ENCODE measurements at places on chromosomes 16 and 17.

DNA sequence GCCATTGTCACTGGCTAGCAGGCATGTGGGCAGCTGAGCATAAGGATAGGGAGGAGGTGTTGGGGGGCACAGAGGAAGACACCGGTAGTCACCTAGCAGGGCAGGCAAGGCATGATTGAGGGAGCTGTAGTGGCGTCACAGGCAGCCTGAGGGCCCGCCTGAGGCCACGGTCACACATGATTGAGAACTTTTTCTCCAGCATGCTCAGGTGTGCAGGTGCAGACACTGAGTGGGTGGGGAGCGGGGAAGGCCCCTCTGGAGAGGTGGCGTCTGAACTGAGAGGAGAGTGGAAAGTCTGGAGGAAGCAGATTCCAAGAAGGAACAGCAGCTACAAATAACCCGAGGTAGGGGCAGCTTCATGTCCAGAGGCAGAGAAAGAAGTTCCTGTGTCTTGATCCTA is 10.9 kb upstream of the ARMC7 start:
- no peak for DNase-seq

- DNase-seq = no peak
These were observed 235.6 kb downstream of the ZNF423 start for GRCh38 chr16:49620158-49620868.

- DNase-seq = no peak
These were observed 1.1 kb upstream of the CCDC182 start for GRCh38 chr17:57746221-57746620.

GRCh38 chr17:4594931-4595684 is 10.8 kb downstream of the SMTNL2 start:
- DNase-seq = peak; percentile 5

DNA sequence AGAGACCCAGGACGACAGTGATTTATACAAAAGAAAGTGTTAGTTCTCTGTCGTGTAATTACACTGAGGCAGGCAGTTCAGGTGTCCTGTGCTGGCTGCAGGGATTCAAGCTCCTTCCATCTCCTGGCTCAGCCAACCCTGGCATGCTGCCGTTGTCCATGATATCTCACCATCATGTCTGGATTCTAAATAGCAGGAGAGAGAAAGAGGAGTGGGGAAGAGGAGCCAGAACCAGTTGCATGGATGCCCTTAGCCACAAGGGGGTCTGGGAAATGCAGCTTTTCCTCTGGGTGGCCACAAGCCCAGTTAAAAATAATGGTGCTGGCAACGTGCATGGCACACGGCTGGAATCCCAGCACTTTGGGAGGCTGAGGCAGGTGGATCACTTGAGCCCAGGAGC is 9.7 kb downstream of the C16orf54 start:
- DNase-seq = no peak

DNA sequence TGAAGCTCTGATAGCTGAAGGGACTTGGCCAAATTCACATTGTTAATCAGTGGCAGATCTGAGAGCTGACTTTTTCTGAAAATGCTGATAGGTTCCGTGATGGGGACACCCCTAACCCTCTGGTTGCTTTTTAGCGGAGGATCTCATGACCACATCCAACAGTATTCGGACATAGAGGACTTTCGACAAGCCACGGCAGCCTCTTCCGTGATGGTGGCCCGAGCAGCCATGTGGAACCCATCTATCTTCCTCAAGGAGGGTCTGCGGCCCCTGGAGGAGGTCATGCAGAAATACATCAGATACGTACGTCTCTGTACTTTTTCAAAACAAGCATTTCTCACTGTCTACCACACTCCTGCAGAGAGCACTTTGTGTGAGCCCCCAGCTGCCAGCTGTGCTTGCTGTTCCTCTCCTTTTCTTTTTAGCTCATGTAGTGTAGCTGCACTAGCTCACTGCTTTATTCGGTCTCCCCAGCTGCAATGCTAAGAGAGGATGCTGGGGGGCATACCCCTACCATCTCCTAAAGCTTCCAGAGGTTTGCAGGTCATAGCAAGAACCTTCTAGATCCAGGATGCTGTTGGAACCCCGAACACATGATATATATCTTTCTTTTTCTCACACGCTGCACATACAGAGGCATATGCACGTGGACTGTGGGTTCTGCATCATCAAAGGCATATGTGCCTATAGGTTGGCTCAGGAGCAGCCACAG is 14.2 kb upstream of the NFATC3 start:
- DNase-seq = no peak

DNA sequence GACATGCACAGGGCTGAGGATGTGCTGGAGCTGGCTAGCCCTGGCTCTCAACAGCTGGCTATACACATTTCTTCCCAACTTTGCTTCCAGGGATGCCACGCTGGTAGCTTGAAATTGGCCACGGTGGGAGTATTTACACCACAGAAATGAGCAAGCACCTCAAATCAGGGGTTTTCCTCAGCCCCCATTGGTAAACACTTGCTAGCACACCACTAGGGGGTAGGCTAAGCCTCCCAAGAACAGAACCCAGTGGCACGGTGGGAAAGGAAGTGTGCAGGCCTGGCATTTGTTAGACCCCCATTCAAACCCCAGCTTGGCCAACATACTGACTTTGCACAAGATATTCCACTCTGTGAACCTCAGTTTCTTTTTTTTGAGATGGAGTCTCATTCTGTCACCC is 12.9 kb downstream of the DRC3 start:
- DNase-seq = no peak

- no peak for DNase-seq
These were observed 12.5 kb downstream of the C17orf78 start for GRCh38 chr17:37388266-37388665.

- DNase-seq = no peak
These were observed 58.3 kb downstream of the PRMT7 start for GRCh38 chr16:68369168-68369567.
